Right ventricle myocardium inferior (tissue), 1 donor: ENCODE measurements at places on chromosomes 5 and 9. TPM values are rescaled to one million over a fixed set of nuclear protein-coding genes. Genes with fewer than 3 reads are reported as not detected.

The STKLD1 gene
- 0.27 TPM for total RNA-seq

The PTGS1 gene
- 4.0 TPM for total RNA-seq

The SHISAL2B gene
- not detected for total RNA-seq

The EIF4E1B gene
- total RNA-seq: not detected

The MAST4 gene
- total RNA-seq: 39.6 TPM

The ADAMTS19 gene
- total RNA-seq: 0.95 TPM

The SLC36A3 gene
- not detected for total RNA-seq

The PRDM9 gene
- total RNA-seq: not detected

The FGF18 gene
- 10.1 TPM for total RNA-seq

The GGTA1 gene
- 27.9 TPM for total RNA-seq

The PRDM12 gene
- total RNA-seq: not detected
